Stimulated activated CD4-positive, alpha-beta T cell treated with anti-CD3 and anti-CD28 coated beads, TNF-alpha, amount 100 ng/mL, for 48 hours (primary cell): ENCODE measurements at places on chromosomes 6 and 20.
A peak's percentile ranks its signal among the peaks of the same experiment; 100 is the strongest.

DNA sequence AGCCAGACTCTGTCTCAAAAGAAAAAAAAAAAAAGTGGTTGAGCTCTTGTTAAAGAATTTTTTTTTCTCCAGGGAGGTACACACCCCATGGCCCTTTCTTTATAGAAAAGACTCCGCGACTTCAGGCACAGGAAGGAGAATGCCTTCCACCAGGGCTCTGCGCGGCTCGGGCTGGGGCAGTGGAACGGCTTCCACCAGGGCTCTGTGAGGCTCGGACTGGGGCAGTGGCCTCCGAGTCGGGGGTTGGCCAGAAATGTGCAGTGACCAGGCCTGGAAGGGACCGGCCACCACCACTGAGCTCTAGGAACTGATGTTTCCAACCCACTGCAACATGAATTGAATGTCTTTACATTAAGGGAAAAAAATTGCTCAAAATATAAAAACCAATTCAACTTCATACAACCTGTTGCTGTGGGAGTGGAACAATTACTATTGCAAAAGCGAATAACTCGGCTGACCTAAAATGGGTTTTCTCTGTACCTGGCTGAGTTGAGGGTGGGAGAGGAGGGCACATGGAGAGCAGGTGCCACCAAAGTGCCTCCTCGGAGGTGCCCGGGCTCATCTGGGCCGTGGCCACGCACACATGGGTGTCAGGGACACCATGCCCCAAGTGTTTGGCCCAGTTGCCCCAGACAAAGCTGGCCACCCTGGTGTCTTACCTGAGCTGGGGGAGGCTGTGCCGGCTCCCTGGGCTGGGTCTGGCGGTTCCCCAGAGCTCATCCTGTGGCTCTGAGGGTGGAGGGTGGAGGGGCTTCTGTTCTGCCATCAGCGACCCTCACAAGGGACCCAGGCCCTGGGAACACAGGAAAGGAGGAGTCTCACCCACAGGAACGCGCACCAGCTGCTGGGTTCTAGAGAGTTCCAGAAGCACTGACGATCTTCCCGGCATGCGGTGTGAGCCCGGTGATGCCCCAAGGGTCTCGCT is 29.3 kb downstream of the SLC2A4RG start:
- DNase-seq: no peak

GRCh38 chr20:35598476-35598875 is 17.2 kb upstream of the SPAG4 start:
- DNase-seq: no peak

- DNase-seq: no peak
Measured at GRCh38 chr6:139912735-139913400, 538.4 kb upstream of the CITED2 start.

DNA sequence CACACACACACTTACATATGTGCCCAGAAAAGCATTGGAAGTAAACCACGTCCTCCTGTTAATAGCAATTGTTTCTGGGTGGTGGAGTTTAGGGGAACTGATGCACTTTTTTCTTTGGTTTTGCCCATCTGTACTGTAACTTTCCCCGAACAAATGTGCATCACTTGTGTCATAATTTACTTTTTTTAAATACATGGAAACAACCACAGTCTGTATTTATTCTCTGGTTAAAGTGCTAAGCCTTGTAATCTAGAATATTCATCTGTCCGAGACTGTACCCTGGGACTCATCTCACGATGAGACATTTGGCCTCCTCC is 61.5 kb upstream of the CD93 start:
- DNase-seq: no peak

DNA sequence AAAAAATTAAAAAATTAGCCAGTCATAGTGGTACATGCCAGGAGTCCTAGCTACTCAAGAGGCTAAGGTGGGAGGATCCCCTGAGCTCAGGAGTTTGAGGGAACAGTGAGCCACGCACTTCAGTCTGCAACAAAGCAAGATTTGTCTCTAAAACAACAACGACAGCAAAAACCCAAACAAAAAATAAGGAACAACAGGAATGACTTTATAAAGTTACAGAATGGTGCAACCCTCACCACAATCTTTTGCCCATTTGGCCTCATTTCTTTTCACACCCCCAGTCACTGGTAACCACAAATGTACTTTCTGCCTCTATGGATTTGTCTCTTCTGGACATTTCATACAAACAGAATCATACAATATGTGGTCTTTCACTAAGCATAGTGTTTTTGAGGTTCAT is 16.7 kb upstream of the ZFAND3 start:
- no peak for DNase-seq

DNA sequence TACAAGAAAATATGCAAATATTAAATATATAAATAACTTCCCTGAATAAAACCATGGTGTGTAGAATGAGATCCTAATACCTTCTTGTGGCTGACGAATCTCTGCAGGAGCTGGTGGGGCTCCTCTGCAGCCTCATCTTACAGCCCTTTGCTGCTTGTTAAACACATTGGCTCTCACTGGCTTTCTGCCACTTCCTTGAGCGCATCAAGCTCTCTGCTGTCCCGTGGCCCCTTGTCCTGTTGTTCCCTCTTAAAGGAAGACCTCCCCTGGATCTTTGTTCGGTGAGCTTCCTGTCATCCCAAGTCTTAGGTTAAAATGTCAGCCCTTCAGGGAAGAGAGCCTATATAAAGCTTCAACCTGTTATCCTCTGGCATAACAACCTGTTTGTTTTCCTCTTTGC is 519.6 kb downstream of the DOK5 start:
- no peak for DNase-seq

DNA sequence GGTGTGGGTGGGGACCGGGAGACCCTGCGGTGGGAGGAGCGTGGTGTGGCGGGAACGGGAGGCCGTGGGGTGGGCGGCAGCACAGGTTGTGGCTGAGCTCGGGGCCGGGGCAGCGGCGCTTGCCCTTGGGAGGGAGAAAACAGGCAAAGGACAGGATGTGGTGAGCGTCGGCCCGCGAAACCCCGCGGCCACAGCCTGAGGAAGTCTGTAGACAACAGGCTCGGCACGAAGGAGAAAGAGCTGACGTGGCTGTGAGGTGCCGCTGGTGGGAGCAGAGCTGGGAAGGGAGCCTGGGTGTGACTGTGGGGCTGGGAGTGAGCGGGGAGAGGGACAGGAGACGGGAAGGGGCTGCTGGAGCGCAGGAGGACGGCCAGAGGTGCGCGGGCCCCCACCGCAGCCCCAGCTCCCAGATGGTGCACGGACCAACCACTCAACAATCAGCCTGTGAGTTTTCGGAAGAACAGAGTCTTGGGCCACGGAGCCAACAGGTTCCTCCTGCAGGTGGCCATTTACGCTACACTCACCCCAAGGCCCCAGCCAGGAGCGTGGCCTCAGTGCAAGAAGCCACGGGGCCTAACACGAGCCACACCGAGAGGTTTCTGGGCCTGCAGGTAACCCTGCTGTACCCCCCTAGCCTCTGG is 202.8 kb downstream of the DLL1 start:
- DNase-seq: peak; percentile 7

GRCh38 chr20:57399587-57400155 is 8.5 kb downstream of the RBM38 start:
- no peak for DNase-seq

- no peak for DNase-seq
Measured at GRCh38 chr6:28769626-28770402, 154.0 kb downstream of the TRIM27 start.

DNA sequence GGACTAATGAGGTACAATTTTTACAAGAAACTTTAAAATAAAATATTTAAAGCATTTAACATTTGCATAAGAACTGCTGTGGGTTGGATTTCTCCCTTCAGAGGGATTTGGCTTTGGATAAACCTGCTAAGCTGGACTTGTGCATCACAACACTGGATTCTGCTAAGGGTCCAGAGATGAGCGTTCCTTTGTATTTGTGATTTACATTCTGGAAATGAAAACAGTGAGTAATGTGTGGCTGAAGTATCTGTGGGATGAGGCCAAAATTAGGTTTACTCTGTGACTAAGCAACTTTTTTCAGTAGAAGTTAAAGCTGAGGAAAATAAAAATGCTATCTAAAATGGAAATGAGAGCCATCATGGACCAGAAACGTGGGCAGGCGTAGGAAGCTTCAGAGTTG is 494.3 kb downstream of the EPM2A start:
- DNase-seq: no peak

- DNase-seq: no peak
Measured at GRCh38 chr6:68778356-68779020, 143.4 kb downstream of the ADGRB3 start.

GRCh38 chr6:128844598-128844997 is 38.3 kb upstream of the LAMA2 start:
- no peak for DNase-seq

- DNase-seq: no peak
Measured at GRCh38 chr6:134757911-134758361, 192.0 kb downstream of the ALDH8A1 start.

- no peak for DNase-seq
Measured at GRCh38 chr20:47885909-47886453, 100.7 kb upstream of the SULF2 start.

DNA sequence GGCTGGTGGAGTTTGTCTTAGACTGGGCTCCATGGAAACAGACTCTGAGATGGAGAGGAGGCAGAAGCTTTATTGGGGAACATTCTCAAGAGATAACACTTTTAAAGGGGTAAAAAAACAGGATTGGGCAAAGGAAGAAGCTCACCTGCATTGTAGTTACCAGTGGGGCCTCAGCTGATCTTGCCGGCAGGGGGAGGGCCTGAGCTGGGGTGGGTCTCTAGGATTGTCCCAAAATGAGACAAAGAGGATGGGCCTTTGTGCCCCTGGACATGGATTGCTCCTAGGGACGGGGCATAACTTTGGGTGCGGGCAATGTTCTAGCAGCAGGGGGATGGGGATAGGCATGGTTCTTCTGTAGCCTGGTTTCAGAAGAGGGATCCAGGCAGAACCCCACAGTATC is 12.5 kb downstream of the SGK2 start:
- DNase-seq: no peak

DNA sequence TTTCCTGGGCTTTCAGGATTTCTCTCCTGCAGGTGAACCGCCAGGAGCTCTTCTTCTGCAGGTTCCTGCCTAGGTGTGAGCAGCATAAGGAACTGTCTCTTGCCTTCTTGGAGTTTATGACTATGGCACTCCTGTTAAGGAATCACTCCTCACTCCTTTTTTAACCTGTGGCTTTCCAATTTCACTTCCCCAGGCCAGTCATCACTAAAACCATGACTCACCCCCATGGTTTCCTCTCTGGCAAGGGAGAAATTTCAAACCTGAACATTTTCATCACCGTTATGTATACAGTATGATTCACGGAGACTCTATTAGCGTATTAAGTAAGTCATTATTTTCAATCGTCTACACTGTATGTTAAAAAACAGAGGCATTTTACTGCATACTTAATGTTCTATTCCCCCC is 78.2 kb upstream of the ARID1B start:
- no peak for DNase-seq

- no peak for DNase-seq
Measured at GRCh38 chr20:38937978-38938473, 11.8 kb downstream of the FAM83D start.

DNA sequence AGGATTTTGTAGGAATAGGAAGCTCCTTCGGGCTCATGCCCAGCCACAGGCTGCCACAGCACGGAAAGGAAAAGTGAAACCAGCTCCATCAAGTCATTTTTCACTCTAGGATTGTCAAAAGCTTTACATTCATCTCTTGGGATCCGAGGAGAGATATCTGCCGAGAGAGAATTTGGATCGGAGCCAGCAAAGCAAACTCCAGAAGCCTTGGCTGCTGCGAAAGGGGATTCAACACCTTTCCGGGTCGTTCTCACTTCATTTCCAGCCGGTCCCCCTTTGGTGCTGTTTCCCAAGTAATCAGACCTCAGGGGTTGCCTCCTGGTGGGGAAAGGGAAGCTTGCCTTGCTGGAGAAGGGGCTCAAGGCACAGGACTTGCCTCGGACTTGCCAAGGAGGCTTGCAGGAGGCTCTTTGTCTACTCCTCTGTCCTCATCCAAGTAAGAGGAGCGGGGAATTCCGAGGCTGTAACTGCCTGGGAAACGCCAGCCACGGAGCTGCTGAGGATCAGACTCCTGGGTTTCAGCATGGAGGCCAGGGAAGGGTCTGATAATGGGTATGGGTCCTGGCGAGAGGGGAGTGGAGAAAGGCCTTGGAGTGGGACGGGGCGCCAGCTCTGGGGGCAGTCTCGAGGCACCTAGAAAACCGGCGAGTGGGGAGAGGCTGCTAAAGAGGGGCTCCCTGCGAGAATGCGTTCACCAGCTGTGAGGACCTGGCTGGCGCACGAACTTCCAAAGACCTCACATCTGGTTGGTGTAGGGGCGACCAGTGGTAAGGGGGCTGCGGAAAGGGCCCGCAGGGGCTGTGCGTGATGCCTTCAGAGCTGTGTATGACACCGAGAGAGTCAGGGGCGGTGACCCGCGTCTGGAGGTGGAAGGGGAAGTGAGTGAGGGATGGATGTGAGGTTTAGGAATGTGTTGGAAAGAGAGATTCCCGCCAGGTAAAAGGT is 702 bp downstream of the ETV7 start:
- no peak for DNase-seq

DNA sequence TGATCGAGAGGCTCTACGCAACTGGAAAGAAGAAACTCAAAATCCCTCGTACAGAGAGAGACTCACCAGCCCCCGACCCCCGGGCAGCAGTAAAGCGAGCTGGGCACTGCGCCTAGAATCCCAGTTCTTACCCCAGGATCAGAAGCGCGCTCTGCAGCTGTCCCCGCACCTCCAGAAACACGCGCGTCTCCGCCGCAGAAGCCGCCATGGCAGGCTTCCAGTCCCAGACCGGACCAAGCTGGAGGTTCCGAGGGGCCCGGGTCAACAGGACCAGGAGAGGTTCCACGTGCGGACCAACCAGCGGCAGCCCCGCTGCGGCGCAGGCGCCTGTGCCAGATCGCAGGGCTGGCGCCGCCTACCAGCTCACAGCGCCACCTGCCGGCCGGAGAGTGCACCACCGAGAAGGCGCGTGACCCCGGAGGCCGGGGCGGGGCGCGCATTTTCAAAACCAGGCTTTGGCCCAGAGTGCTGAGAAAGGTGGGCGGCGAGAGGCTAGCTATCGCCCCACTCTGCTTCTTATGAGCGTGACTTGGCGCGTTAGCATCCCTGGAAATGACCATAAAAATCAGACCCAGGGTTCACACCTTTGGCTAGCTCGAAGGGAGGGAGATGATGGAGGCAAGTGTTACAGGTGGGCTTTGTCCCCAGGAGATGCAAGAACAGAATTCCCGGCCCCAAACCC is at the start of gene UBE3D:
Gene UBE3D (minus strand): TSS at position 331 of the 682 bp plus-strand sequence. CDS start 123 bp downstream, at position 208.
- DNase-seq: peak; percentile 88

- DNase-seq: no peak
Measured at GRCh38 chr6:144543006-144543871, 258.1 kb downstream of the UTRN start.

GRCh38 chr6:25280344-25281074 is 1.3 kb downstream of the CARMIL1 start:
- DNase-seq: no peak

- peak; percentile 90 for DNase-seq
Measured at GRCh38 chr20:38748097-38748860, at the start of gene ACTR5. ACTR5 (plus strand) TSS chr20:38748460; CDS start chr20:38748479, 19 bp downstream.

DNA sequence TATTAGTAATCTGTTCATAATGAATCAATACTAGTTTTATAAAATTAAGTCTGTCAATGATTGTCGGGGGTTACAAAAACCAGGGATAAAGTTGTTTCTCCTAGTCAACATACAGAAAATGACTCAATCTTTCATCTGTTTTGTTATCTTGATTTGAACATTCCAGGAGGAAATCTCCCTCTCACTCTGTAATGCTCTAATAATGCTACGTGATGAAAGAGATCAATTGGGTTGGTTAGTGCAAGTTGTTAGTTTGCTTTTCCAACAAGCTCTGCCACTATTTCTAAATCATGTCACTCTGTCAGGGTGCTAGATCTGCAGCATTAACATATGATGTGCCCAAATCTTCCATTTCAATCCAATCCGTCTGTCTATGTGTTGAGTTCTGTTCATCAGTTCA is 379.5 kb upstream of the GJE1 start:
- DNase-seq: no peak
